Kidney tubule cell (primary cell): ENCODE measurements at places on chromosomes 13 and 19.

- DNase-seq: no peak
Measured at GRCh38 chr13:50152224-50152623, 137.0 kb downstream of the KCNRG start.

GRCh38 chr13:99355267-99356011 is 48.2 kb upstream of the GPR183 start:
- DNase-seq: no peak

GRCh38 chr13:33179463-33179862 is 106.1 kb downstream of the STARD13 start:
- DNase-seq: no peak

DNA sequence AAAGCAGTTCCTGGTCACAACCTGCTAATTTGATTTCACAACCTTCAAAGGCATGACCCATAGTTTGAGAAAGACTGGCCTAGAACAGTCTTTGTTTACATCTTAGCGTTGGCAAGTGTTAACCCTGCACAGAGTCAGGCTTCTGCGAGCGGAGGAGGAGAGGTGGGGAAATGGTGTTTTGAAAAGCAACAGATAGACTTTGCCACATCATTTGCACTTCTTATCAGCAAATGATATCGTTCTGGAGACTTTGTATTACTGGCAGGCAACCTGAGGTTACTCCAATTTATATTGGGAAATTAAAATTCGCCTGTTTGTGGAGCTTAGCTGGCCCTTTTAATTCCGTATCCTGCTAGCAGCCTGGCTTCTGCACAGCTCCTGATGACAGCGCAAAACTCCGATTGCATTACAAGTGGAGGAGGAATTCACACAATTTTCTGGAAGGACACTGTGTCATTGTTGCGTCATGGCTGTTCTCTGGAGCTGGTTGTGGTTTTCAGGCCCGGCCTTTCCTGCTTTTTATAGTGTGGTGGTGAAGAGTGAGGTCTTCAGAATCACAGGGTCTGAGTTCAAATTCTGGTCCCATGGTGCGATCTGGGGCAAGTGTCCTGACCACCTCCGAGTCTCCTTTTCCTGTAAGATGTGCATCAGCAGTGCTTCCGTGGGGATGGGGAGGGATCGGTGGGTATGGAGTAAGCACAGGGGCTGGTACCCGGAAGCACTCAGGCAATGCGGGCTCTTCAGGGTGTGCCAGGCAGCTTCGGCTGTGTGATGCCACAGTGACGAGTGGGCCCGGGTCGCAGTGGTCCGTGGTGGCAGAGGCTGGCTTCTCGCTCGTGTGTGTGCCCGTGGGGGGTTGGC is 49.1 kb upstream of the EHD2 start:
- peak; percentile 80 for DNase-seq

GRCh38 chr13:32594157-32594738 is 8.0 kb downstream of the PDS5B start:
- DNase-seq: peak; percentile 5

DNA sequence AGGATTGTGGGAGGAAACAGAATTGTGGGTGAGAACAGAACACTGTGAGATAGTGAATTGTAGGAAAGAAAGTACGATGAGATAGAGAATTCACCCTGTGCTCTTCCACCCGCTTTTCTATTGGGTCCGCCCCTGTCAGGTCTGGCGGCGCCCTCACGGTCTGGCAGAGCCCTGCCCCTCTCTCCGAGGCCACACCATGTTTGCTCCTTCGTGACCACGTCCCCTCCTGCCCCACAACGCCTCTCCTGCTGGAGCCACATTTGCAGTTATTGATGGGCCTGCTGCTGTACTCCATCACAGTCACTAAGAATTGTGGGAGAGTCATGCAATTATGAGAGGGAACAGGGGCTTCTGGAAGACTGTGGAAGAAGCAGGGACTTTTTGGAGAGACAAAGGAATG is 473.1 kb downstream of the KLF12 start:
- no peak for DNase-seq

DNA sequence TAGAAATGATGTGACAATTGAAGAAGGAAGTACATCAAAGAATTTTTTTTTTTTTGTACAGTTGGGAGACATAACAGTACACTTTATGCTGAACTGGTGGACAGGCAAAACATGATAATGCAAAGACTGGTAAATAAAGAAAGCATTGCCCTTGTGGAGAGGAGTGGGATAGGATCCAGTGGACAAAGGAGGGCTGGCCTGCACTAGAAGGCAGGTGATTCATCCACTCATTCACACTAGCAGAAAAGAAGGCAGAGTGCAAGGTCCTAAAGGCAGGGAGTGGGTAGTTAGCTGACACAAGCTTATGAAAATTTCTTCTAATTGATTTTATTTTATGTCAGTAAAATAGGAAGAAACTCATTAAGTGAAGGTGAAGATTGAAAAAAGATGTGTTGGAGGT is 17.6 kb upstream of the NALCN start:
- DNase-seq: no peak

DNA sequence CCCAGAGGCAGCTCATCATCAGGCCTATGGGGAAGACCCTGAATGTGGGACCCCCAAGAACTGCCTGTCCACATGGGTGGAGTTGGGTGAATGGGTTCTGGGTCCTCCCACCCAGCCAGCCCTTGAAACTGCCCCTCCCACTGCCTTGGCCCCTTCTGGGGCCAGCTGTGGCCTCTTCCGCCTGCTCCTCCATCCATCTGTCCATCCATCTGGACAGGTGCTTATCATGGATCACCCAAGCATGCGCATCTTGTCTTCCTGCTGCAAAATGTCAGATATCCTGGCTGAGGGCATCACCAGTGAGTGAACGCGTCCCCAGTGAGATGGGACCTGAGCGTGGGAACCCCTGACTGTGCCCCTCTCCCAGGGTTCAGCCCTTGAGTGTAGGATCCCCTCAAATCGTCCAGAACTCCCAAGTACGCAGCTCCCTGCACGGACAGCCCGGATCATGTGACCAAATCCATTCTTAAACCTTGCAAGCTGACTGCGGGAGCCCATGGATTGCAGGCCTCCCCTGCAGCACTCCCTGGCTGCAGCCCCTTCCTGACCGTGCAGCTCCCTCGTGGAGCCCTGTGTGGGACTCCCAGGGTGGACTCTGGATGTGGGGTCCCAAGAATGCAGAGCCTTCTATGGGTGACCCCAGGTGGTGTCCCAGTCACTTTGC is 2.0 kb downstream of the STXBP2 start:
- DNase-seq: no peak

DNA sequence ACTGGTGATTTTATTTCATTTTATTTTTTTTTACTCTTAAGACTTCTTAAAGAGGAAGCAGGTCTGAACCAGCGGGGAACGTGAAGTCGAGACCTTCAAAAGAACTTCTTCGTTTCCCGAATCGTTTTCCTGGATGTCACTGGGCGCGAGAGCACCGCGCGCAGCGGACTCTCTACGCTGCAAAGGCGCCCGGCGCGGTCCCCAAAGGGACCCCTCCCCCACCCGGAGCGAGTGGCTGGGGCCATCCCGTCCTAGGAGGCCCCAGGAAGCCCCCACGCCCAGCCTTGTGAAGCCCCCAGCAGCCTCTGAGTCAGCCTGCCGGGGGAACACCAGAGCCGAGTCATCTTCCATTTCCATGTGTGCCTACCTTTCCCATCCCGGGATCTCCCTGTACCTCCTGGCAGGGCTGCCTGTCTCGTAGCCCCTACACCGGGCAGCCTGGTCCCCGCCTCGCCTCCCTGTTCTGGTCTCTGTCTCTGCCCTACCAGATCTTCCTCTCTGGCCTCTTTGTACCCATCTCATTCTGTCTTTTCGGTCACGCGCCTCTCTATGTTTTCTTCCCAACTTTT is 608 bp downstream of the CD70 start:
- peak; percentile 56 for DNase-seq

GRCh38 chr13:51601601-51602565 is 17.6 kb downstream of the WDFY2 start:
- DNase-seq: no peak

DNA sequence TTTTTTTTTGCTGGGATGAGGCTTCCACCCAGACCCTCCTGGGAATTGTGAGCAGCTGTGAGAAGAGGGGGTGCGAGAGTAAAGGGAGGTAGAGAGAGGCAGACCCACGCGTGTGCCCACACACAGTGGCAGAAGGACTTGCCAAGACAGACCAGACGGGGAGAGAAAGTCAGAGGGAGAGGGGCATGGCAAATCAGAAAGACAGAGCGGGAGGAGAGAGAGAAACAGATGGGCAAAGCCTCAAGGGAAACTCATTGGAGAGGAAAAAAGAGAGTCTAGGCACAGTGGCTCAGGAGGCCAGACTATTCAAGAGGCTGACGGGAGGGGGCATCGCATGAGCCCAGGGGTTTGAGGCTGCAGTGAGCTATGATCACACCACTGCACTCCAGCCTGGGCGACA is 17.0 kb downstream of the CATSPERG start:
- no peak for DNase-seq

GRCh38 chr19:17963936-17964691 is 2.8 kb upstream of the KCNN1 start:
- DNase-seq: no peak

DNA sequence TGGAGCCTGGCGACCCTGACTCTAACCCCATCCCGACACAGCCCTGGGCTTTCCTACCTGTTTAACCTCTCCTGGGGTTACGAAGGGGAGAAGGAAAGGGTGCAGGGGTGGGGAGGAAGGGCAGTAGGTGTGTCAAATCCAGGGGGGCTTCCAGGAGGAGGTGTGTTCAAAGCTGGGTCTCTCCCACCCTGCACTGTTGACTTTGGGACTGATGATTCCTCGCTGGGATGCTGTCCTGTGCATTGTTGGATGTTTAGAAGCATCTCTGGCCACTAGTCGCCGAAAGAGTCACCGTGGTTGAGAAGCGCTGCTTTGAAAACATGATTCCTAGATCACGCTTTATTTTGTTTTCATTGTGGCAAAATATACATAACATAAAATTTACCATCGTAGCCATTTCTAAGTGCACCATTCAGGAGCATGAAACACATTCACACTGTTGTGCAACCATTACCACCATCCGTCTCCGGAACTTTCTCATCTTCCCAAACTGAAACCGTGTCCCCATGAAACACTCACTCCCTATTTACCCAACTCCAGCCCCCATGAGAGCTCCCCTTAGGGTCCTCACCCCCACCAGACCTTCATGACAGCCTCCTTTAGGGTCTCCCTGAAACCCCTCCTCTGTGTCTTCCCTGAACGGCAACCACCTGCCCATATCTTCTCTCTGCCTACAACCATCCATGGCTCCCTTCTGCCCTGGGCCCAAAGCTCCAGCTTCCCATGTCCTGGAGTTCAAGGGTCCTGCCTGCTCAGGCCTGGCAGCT is 4.4 kb upstream of the FCER2 start:
- no peak for DNase-seq

DNA sequence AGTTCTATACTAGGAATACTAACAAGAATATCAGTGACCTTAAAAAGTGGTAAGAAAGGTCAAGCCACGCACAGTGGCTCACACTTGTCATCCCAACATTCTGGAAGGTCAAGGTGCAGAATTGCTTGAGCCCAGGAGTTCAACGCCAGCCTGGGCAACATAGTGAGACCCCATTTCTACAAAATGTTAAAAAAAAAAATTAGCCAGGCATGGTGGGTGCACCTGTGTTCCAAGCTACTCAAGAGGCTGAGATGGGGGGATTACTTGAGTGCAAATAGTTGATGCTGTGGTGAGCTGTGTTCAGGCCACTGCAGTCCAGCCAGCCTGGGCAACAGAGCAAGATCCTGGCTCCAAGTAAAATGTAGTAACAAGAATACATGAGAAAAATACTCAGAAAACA is 61.8 kb downstream of the PCDH9 start:
- DNase-seq: no peak

- no peak for DNase-seq
Measured at GRCh38 chr19:8566855-8567254, 10.4 kb downstream of the MYO1F start.

GRCh38 chr19:56740501-56740900 is 68.9 kb upstream of the ZNF835 start:
- DNase-seq: no peak

- DNase-seq: peak; percentile 70
Measured at GRCh38 chr13:72258340-72258981, 391.5 kb upstream of the DACH1 start.

GRCh38 chr13:46313432-46314257 is 73.4 kb downstream of the RUBCNL start:
- no peak for DNase-seq

GRCh38 chr13:113796964-113797676 is 38.1 kb downstream of the TMEM255B start:
- DNase-seq: no peak

- peak; percentile 2 for DNase-seq
Measured at GRCh38 chr13:68748038-68748437, 1359.6 kb upstream of the ATXN8OS start.

- DNase-seq: no peak
Measured at GRCh38 chr13:45299194-45299593, 41.8 kb downstream of the TPT1 start.

DNA sequence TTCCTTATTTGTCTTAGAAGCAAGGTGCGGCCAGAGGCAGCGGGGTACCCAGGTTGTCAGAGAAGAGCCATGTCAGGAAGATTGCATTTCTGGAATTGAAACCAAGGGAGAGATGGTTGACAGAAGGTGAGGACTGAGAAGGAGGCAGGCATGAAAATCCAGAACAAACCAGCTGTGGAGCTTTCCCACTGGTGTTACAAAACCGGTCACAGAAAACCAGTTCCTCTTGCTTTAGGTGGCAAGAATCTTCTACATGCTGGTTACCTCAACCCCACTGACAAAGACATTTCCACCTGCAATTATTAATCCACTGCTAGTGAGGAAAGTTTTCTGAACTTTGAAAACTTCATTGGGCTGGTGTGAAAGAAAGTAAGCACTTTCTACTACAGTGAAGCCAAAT is 64.0 kb upstream of the MED4 start:
- DNase-seq: peak; percentile 40

DNA sequence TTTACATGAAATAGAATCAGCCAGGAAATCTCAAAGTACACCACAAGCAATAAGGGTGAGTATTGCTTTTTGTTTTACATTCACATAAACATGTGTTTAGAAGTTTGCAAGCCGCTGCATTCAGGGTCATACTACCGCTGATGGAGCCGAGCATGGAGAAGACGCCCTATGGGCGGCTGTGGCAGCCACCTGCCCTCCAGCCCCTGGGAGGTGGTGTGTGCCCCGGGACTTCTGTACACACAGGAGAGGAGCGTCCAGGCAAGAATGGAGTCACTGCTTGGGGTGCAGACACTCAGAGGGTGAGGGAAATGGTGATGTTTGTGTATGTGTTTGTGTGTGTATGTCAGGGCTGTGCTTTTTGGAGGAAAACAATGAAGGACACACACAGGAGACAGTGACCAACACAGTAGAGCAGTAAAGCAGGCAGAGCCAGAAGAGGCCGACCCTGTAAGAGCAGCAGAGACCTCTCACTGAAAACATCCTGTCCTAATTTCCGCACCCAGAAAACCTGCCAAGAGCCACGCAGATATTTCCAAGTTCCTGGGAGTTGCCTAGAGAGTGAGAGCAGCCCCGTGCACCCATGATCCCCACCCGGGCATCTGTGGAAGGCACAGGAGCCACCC is 108.1 kb upstream of the GJB6 start:
- DNase-seq: no peak

- no peak for DNase-seq
Measured at GRCh38 chr19:13003081-13003480, 7.8 kb downstream of the NFIX start.

DNA sequence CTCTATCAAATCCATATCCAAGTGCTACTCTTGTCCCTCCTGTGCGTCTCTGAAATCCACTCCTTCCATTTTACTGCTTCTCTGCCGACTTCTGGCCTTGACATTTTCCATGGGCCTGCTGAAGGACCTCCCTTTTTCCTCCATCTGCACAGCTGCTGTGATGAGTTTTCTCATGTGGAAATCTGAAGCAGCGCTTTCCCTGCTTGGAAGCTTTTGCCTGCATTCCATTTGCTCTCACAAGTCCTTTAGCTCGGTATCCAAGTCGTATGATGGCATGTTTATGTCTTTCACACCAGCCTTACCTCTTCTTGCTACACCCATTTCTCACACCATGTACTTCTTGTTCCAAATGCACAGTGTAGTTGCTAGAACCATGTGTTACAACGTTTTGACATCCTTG is 328.2 kb downstream of the GPC5 start:
- DNase-seq: no peak
